ENCODE measurements at places on chromosomes 11 and 22.

DNA sequence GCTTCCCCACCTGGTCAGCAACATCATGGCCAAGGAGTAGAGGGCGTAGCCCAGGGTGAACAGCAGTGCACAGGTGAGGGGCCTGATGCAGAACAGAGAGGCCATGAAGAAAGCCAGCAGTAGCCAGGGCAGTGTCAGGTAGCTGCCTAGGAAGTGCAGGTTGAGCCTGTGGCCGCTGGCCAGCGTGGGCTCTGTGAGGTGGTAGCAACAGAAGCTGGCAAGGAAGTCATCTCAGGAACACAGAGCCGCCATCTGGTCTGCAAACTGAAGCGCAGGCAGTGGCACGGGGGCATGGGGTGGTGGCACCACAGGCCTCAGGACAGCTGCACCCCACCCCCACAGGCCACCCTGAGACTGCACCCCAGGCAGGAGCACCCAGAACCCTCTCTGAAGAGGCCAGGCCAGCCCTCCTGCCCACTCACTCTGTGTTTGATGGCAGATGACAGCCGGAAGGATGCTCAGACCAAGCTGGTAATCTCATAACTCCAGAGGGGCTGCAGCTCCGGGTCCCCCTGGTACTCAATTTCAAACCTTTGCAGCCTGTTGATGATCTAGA is 95.3 kb downstream of the MED15 start:
- DNase-seq, result no peak

- no peak for DNase-seq
Observed at GRCh38 chr11:94705891-94706615, 62.1 kb upstream of the AMOTL1 start.

- no peak for DNase-seq
Observed at GRCh38 chr11:87484566-87484965, 446.8 kb downstream of the TMEM135 start.

- no peak for DNase-seq
Observed at GRCh38 chr11:57668434-57668782, 494 bp downstream of the ZDHHC5 start.

- no peak for DNase-seq
Observed at GRCh38 chr11:43927925-43928707, 14.3 kb upstream of the C11orf96 start.

GRCh38 chr11:119889728-119890280 is 160.8 kb upstream of the NECTIN1 start:
- no peak for DNase-seq

DNA sequence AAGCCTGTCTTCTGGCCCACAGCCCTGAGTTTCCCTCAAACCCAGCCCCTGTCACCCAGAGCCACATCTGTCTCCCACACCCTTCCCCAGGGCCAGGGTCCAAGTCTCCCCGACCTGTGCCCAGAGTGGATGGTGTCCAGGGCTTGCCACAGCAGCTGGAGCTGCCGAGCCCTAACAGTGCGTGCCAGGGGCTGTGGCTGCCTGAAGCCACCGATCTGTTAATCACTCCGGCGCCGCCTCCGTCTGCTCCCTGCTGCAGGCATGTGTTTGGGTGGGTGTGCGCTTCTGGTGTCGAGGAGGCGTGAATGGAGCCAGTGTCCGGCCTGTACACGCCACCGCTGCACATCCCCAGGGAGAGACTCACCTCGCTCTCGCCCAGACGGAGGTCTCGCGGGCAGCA is 26.1 kb downstream of the SHISAL1 start:
- no peak for DNase-seq

DNA sequence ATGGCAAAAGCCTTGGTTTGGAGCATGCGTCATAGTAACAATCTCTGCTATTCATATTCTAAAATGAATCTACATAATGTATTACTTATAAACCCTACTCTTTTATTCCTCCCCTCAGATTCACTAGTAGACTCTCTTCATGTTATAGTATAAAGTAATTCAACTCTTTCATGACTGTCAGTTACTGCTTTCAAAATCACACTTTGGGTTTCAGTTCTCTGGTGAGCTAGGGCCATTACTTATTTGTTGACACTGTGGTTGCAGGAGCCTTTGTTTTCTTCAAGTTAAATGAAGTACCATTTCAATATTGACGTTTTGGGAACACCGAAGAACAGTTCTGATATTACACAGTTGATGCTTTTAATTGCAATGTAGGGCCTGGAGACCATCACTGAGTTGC is 378.4 kb downstream of the DDX10 start:
- DNase-seq, result no peak

- DNase-seq, result no peak
Observed at GRCh38 chr11:59254286-59254685, 41.6 kb upstream of the MPEG1 start.

GRCh38 chr22:32486656-32487390 is 12.2 kb downstream of the FBXO7 start:
- no peak for DNase-seq

GRCh38 chr22:45516163-45516562 is 13.5 kb downstream of the FBLN1 start:
- no peak for DNase-seq

DNA sequence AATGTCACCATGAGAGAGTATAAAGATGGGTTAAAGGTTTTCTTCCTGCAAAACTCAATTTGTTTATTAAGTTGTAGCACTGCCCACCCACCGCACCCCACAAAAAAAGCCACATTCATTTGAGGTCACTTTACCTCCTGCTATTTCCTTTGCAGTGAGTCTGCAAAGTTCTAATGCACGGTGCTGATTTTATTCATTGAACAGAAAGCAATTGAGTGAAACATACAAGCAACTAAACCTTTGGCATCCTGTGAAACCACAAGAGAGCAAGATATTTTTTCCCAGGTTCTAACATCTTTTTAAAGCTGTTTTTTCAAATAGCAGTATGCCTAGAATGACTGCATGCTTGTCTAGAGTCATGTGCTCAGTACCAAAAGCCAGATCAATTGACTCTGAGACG is 39.0 kb downstream of the RRAS2 start:
- DNase-seq, result no peak

DNA sequence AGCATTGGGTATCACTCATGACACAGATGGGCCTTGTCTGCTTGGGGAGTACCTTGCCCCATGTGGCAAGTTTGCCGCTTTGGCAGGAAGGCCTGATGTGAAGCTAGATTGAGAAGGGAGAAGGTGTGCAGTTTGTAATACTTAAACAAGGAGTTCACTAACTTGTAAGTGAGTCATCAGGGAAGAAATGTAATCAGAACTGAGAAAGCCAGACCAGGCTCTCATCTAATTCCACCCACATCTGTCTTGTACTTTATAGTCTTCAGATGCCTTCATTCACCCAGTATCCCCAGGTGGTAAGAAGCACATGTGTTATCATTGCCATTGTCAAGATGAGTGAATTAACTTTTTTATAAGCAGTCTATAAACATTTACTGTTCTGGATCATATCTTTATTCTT is 116.0 kb upstream of the DDI1 start:
- no peak for DNase-seq

GRCh38 chr22:40588726-40589125 is 47.8 kb downstream of the MRTFA start:
- DNase-seq, result no peak

DNA sequence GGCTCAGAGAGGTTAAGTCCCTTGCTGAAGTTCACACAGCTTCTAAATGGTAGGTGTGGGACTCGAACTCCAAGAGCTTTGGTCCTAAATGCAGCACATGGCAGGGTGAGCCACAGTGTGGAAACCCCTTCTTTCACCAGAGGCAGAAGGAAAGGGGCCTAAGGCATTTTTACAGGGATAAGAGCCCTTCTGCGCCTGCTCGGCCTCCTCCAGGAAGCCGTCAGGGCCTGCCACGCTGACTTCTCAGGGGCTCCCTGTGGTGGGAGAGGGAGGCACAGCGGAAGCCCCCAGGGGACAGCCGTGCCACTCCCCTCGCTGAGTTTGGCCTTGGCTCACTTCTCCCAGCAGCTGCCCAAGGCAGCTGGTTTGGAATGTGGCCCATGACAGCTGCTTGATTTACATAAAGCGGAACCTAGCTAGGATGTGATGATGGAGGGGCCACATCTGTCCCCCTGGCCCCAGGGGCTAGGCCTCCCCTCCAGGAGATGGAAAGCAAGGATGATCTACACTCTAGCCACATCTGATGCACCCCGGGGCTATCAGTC is 35.4 kb downstream of the CD82 start:
- DNase-seq, result no peak

GRCh38 chr22:43351966-43352345 is 8.8 kb upstream of the SCUBE1 start:
- DNase-seq, result no peak
